ENCODE measurements at places on chromosomes 3 and 15. TPM values are rescaled to one million over a fixed set of nuclear protein-coding genes. Genes with fewer than 3 reads are reported as not detected.

The MYO5C gene
- 12.7 TPM for polyA plus RNA-seq

The NRG4 gene
- 8.9 TPM for polyA plus RNA-seq

- DNase-seq, result no peak
Measured at GRCh38 chr3:5252131-5252530, 64.6 kb downstream of the EDEM1 start.

DNA sequence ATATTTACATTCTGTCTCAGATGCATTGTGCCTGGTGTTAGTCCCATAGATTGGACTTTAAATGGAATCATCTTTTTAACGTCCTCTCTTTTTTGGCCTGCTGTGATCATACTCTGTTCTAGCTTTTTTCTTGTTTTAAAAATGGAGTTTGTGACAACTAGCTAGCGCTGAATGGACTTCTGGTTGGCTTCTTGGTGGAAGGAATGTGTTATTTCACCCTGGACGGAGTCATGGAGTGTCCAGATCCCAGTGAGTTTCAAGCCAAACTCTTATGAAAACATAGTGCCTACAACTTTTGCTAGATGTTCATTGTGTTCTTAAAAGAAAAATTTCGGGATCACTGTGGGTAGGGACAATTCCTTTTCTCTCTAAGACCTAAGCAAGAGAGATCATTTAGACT is 192.6 kb downstream of the TCF12 start:
- DNase-seq, result no peak

DNA sequence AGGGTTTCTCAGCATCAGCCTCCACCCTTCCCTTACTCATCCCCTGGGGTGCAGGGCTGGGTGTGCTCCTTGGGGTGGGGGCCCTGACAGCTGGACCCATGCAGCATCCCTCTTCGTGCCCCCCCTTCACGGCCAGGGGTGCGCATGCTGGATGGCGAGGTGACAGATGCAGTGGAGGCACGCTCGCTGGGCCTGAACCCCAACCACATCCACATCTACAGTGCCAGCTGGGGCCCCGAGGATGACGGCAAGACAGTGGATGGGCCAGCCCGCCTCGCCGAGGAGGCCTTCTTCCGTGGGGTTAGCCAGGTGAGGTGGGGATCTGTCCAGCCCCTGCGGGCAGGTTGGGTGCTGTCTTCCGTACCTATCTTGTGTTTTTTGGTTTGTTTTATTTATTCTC is 6.3 kb upstream of the FES start:
- peak; percentile 38 for DNase-seq

- no peak for DNase-seq
Measured at GRCh38 chr3:27686642-27687041, 35.5 kb downstream of the EOMES start.

DNA sequence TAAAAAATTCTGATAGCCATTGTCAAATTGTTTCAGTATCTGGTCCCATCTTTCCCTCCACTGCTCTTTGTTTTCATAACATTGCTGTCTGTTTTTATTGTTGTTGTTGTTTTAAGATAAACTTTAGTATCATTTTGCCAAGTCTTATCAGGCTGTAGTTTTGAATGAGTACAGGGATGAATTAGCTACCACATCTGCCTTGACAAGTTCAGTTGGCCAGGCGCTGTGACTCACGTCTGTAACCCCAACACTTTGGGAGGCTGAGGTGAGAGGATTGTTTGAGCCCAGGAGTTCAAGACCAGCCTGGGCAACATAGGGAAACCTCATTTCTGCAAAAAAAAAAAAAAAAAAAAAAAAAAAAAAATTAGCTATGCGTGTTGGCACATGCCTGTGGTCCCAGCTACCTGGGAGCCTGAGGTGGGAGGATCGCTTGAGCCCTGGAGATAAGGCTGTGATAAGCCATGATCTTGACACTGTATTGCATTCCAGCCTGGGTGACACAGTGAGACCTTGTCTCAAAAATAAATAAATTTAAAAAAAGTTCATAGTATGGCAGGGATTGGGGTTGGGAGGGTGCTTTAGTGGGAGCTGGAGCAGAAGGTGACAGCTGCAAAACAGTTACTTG is 8.3 kb upstream of the ANKDD1A start:
- DNase-seq, result no peak

DNA sequence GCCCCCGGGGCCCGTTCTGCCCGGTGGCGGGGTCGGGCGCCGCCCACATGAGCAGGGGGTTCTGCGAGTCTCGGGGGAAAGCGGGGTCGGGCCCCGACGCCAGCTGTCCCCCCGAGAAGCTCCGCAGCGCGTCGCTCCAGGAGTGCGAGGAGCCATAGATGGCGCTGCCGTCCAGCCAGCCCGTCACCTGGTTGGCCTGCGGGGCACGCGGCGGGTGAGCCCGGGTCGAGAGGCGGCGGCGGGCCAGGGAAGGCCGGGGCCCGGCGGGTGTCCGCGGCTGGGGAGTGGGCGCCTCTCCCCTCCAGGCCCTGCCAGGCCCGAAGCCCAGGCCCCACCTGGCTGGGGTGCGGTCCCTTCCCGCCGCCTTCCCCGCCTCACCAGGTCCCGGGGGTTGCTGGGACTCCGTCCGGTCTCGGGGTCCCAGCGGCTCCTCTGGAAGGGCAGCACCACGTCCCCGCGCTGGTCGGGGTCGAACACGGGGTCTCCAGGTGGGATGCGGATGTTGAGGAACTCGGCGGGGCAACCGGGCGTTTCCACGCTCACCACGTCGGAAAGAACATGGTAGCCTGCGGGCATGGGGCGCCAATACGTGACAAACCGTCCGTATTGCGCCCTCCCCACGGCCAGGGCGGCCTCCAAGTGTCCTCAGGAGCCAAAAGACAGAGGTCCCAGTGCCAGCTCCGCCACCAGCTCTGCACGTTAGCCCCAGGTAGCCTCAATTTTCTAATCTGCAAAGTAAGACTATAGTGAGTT is 2.4 kb downstream of the DUOX2 start:
- no peak for DNase-seq

- no peak for DNase-seq
Measured at GRCh38 chr15:56001471-56002078, 8.2 kb upstream of the NEDD4 start.

DNA sequence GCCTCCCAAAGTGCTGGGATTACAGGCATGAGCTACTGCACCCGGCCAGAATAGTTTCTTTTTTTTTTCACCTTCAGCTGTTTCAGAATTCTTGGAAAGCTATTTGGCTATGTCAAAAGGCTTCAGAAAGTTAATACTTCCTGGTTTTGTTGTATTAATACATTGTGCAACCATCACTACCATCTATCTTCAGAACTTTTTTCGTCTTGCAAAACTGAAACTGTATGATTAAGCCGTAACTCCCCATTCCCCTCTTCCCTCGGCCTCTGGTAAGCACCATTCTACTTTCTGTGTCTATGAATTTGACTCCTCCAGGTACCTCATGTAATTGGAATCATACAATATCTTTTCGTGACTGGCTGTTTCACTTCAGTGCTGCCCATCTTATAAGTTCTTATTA is 5.2 kb upstream of the NOX5 start:
- no peak for DNase-seq

- no peak for DNase-seq
Measured at GRCh38 chr15:39462691-39463090, 118.2 kb upstream of the THBS1 start.

DNA sequence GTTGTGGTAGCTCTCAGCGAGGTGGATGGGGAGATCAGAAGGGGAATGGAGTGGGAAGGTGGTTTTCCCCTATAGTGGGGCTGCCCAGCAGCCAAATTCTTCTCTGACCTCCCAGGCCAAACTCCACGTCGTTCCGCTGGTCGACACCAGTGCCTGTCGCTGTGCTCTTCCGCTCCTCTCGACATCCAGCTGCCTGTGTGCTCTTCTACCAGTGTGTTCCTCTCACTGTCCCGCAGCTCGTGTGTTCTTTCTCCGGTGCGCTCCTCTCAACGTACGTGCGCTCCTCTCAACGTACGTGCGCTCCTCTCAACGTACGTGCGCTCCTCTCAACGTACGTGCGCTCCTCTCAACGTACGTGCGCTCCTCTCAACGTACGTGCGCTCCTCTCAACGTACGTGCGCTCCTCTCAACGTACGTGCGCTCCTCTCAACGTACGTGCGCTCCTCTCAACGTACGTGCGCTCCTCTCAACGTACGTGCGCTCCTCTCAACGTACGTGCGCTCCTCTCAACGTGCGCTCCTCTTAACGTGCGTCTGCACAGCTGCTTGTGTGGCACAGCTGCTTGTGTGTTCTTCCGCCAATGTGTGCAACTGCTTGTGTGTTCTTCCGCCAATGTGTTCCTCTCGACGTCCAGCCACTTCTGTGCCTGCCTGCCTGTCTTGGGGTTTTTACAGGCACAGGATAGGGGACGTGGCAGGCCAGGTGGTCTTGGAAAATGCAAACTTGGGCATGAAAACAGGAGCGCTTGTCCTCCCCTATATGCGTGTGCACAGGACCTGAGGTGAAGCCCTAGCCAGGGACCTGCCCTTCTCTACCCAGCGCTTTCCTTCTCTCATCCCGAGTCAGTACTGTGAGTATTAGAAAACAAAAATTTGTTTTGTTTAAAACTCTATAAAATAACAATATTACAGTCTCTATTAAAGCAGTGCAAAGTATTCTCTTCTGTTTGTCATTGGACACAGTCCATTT is 991.1 kb downstream of the GBE1 start:
- DNase-seq, result peak; percentile 60

Measured in pancreas (tissue), 10 donors.